ENCODE measurements at places on chromosomes 3 and 15.

- no peak for DNase-seq
Measured at GRCh38 chr3:37712421-37712820, 149.3 kb upstream of the CTDSPL start.

DNA sequence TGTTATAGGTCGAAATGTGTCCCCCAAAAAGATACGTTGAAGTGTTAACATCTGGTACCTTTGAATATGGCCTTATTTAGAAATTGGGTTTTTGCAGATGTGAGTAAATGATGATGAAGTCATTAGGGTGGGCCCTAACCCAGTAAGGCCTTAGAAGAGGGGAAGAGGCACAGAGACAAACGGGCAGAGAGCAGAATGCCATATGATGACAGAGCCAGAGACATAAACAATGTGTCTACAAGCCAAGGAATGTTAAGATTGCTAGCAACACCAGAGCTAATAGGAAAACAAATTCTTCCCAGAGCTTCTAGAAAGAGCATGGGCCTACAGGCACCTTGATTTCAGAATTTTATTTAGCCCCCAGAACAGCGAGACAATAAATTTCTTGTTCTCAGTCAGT is 693.1 kb upstream of the NECTIN3 start:
- DNase-seq, result no peak

DNA sequence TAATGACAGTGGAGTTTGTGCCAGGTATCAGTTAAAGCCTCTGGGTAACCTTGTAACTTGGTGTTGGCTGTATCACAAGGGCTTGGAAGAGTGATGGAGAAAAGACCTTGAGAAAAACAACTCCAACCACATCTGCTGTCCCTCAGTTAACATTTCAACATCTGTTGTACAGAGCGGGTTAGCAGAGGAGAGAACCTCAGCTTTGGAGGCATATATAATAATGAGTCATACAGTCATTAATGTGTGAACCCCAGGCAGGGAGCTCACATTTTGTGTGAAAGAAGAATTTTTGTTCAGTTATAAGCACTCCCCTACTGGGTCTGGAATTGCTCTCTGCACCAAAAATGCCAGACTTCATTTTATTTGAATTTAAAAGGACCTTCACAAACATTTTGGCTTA is 439.5 kb downstream of the PDCD6IP start:
- no peak for DNase-seq

DNA sequence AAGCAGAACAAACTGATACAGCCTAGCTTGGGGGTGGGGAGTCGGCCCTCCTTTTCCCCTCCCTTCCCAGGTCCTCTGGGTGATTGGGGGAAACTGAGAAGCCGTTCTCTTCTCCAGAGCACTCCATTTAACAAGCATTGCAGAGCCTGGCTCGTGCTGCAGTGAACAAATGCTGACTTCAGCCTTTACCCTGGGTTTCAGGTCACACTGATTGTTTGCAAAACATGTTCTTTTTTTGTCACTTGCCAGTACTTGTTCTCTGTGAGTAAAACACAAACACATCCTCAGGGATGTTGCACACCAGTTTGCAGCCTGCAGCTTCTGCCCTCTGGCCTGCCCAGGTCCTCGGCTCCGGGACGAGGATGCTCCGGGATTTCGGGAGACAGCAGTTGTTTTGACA is 132.8 kb downstream of the PGPEP1L start:
- no peak for DNase-seq

DNA sequence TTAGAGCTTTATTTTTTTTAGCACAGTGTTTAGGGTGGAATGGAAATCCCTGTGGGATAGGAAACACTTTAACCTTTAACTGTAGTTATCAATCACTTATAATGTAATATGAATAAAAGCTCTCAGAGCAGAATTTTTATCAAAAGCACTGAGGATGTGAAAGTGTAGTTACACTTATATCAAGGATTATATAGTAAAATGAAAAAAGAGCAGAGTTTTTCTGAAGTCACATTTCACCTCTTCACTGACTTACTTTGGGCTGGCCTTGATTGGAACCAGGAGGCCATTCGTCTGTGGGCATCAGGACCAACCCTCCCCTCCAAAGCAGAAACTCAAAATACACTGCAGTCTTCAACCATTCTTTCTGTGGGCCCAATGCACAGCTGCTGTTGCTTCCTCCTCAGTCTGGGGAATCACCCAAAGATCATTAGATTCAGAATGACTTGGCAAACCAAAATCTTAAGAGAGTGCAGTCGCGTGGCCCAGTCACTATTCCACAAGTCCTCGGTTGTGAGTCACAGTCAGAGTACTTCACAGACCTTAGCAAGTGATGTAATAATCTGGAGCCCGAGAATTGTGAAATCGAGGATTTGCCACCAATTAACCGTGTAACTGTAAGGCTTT is 132.6 kb upstream of the COL8A1 start:
- peak; percentile 6 for DNase-seq

GRCh38 chr15:70357453-70357852 is 259.7 kb upstream of the TLE3 start:
- DNase-seq, result no peak

- DNase-seq, result no peak
Measured at GRCh38 chr3:135975053-135975452, 9.5 kb downstream of the PPP2R3A start.

GRCh38 chr3:10519236-10519635 is 13.8 kb upstream of the ATP2B2 start:
- peak; percentile 28 for DNase-seq

DNA sequence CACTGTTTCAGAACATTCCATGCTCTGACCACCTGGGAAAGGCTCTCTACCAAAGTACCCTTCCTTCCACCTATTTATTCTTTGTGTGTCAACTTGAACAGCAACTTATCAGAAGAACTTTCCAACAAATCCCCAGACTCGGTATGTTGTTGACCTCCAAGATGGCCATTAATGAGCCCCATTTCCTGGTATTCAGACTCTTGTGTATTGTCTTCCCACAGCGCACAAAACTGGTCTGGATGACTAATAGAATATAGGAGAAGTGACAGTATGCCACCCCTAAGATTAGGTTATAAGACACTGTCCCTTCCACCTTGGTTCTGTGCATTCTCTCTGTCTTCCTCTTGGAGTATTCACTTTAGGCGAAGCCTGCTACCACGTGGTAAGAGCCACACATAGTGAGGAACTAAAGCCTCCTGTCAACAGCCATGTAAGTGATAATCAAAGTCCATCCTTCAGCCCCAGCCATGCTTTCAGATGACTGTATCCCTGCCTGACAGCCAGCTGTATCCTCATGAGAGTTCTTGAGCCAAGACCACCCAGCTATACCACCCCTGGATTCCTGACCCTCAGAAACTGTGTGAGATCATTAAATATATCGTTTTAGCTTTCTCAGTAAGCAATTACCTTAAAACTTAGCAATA is 481.7 kb downstream of the MAGI1 start:
- no peak for DNase-seq

- no peak for DNase-seq
Measured at GRCh38 chr3:4985330-4986174, 6.3 kb downstream of the BHLHE40 start.

GRCh38 chr3:9727041-9727595 is 4.4 kb upstream of the BRPF1 start:
- no peak for DNase-seq

GRCh38 chr15:51390241-51390965 is 48.9 kb downstream of the GLDN start:
- DNase-seq, result no peak

GRCh38 chr3:130671545-130672312 is 74.9 kb downstream of the PIK3R4 start:
- DNase-seq, result no peak

DNA sequence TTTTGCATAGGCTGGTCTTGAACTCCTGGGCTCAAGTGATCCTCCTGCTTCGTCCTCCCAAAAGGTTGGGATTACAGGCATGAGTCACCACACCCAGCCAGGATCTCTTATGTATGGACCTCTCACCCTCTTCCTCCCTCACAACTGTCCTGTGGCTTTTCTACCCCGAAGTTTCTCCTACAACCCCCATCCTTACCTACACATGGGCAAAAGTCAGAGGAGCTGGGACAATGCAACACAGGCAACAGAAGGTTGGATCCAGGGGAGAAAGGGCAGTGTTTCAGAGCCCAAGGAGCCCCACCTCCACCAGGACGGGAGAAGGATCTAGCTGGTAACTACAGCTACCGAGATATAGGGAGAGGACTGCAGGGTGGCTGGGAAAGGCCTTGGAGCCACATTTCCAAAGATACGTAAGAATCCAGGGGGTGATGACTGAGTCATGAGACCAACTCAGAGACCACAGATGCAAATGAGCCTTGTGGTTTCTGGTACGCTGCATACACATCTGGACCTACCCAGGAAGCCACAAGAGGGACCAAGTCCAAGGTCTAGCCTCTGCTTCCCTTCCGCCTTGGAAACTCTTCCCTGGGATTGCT is 13.6 kb downstream of the IGDCC4 start:
- DNase-seq, result no peak

- no peak for DNase-seq
Measured at GRCh38 chr3:15159501-15160136, 46.4 kb upstream of the CAPN7 start.

Data from activated naive CD4-positive, alpha-beta T cell treated with anti-CD3 and anti-CD28 coated beads, Interleukin-2, amount 50 U/mL, for 72 hours (primary cell).